Naive thymus-derived CD4-positive, alpha-beta T cell (primary cell): ENCODE measurements at places on chromosomes 3 and 15. TPM values are rescaled to one million over a fixed set of nuclear protein-coding genes. Genes with fewer than 3 reads are reported as not detected.

DNA sequence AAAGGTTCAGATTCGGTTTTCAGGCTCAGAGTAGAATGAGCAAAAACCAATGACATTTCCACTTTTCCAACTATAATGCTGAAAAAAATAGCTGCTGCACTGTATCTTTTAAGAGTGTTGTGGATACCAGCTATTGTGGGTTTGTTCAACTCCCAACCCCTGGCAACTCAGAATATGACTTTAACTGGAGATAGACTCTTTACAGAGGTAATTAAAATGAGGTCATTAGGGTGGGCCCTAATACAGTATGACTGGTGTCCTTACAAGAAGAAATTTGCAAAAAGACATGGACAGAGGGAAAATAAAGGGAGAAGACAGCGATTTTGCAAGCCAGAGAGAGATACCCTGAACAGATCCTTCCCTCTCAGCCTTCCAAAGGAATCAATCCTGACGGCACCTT is 39.5 kb downstream of the ANKRD28 start:
- no peaks in the 10 kb centered on the region for H3K27me3 ChIP-seq
- H3K27ac ChIP-seq = no peak overlapping the region
- H3K36me3 ChIP-seq = no peaks in the 10 kb centered on the region
- no peak for DNase-seq
- H3K4me3 ChIP-seq = no peak overlapping the region

DNA sequence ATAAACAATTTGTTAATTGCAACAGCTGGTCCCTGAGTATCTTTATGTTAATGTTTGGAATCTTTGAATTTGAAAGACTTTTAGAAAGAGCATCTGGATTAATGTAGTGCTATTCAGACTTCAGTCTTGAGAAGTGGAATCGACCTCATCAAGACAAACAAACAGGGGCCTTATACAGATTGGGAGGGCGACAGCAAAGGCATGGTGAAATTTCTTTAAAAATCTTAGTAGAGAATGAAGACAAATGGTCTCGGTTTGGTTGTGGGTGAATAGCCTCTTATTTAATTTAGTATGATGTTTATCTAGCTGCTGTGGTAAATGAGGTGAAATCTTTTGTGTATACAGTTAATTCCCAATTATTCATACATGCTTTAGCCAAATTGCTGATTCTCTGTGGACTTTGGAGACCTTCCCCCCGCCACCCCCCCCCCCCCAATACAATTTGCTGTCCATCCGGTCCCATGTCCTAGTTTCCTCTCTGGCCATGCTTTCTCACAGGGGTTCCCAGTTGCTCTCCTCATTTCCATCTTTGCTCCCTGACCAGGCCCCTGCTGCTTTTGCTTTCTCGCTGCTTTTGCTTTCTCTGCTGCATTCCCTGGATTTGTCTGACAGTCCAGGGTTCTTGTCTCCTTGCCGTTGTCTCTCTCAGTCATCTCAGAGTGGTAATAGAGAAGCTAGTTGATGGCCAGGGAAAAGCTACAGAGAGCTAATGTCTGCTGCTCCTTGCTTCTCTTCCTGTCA is 135.3 kb downstream of the FNDC3B start:
- no peaks in the 10 kb centered on the region for H3K36me3 ChIP-seq
- no peak overlapping the region for H3K27ac ChIP-seq
- H3K4me3 ChIP-seq = no peak overlapping the region
- no peaks in the 10 kb centered on the region for H3K4me1 ChIP-seq
- H3K27me3 ChIP-seq = no peaks in the 10 kb centered on the region

DNA sequence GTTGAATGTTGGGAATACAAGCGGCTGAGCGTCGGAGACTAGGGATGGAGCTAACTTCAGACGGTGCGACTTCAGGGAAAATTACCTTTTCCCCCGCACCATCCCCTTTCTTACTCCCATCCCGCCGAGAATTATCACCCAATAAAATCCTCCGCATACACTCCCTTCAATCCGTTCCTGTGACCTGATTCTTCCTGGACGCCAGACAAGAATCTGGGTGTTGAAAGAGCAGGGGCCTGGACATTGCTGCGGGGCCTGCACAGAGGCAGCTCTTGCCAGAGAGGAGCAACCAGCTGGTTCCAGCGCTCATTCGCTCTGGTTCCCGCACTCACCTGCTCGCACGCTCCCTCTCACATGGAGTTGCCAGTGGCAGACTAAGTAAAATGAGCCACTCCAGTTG is 241.9 kb downstream of the ALCAM start:
- H3K27me3 ChIP-seq = no peaks in the 10 kb centered on the region
- no peaks in the 10 kb centered on the region for H3K36me3 ChIP-seq
- no peak overlapping the region for H3K4me3 ChIP-seq
- DNase-seq = no peak

The HTR3E gene
- not detected for total RNA-seq

The TRIM42 gene
- not detected for total RNA-seq
